ENCODE measurements at places on chromosomes 3 and 15.

DNA sequence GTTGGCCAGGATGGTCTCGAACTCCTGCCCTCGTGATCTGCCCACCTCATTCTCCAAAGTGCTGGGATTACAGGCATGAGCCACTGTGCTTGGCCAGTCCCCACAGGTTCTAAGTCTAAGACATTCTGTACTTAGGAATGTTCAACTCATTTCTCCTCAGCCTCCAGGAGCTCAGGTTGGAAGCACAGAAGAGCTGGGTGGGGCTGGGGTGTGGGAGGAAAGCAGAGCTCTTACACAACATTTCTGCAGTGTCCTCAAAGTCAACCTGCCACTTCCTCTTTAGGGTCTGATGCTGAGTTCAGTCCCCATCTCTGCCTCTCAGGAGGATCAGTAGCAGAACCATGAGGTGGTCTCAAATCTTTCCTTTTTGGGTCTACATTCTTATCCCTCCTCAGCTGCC, 75.5 kb downstream of the MRPL46 start:
- no peak for DNase-seq

DNA sequence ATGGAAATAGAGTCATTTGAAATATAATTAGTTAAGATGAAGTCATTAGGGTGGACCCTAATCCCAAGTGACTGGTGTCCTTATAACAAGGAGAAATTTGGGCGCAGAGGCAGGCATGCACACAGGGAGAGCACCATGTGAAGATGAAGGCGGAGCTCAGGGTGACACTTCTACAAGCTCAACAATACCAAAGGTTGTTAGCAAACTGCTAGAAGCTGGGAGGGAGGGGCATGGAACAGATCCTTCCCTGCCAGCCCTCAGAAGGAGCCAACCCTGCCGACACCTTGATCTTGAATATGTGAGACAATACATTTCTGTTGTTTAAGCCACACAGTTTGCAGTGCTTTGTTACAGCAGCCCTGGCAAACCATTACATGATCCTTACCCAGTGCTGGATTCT, 57.8 kb downstream of the CCNL1 start:
- no peak for DNase-seq

DNA sequence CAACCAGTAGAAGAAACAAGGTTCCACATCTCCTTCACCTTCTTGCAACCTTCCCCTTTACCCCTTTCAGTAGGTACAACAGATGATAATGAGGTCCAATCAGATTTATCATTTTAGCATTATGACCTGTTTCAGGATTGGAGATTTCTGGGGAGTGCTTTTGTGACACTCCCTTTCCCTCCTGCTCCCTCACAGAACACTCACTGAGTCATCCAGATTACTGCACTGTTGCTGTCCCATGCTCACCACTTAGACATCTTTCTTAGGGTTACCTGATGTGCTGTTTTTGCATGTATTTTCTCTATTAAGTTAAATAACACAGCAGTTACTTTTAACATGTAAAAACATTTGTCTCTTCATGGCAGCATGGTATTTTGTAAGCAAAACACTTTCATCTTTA, 118.5 kb downstream of the MFSD1 start:
- DNase-seq, result no peak

DNA sequence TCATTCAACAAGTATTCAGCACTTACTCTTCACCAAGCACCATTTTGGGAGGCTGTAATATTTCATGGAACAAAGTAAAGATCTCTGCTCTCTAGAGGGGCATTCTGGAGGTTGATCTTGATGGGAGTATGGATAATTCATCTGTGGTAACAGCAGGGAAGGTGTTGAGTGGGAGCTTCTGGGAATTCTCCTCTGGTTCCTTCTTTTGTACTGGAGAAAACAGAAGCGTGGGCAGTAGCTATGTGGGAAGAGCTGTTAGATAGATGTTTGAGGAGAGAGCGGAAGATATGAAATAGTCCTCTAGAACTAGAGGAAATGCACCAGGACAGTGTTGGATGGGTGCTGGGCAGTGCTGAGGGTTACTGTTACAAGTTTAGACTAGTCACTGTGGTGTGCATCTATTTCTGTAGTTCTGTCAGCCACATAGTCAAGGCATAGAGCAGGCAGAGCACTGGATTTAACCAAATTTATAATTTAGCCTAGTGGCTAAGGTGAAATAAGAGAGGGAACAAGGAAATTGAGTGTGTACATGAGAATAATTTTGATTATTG, 9.6 kb downstream of the NMD3 start:
- DNase-seq, result no peak

DNA sequence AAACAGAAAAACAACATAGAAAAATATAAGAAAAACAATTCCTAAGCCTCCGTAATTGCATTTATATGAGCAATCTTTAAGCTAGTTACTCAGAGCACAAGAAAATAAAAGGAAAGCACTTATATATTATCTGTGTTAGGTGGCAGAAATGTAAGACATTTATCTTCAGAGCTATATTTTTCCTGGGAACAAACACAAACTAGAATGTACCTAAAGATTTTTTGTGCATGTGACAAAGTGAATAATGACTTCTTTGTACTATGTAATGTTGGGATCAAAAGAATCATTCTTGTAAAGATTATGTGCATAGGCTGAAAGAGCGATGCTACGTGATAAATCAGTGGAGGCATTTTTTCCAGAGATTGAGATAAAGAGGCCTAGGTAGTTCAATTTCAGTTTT, 111.3 kb upstream of the GMNC start:
- no peak for DNase-seq

Data from activated CD4-positive, alpha-beta T cell treated with anti-CD3 and anti-CD28 coated beads for 4 hours (primary cell).